ENCODE measurements at places on chromosomes 6 and 20.

DNA sequence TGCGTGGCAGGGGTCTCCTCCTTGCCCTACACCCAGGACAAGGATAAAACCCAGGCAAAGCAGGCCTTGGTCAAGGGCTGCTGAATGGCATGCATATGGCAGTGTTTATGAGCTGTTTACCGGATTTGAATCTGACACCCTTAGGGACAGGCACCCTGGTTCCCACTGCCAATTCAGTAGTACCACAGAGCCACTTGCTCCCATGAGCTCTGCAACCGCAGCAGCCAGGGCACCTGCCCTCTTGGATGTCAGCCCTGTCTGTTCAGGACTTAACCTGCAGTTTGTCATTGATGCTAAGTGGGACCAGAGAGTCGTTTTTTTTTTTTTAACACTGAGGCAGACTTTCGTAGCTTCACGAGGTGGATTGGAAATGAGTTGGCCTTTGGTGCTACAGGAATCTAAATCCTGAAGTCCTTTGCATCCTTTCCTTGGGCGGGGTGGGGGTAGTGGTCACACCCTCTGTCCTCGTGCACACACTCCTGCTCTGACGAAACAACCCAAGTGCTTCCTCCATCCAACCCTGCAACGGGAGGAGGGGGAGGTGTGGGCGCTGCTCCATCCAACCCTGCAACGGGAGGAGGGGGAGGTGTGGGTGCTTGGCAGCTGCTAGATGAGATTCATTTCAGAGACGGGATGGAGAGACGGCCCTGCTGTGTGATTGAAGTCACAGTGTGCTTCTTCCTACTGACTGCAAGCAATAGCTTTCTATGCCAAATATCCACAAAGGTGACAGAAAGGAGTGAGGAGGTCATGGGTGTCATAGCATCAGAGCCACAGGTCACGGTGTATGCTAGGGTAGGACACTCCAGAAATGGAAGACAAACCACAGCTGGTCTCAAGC is 166.5 kb downstream of the SMOC2 start:
- no peak for DNase-seq

DNA sequence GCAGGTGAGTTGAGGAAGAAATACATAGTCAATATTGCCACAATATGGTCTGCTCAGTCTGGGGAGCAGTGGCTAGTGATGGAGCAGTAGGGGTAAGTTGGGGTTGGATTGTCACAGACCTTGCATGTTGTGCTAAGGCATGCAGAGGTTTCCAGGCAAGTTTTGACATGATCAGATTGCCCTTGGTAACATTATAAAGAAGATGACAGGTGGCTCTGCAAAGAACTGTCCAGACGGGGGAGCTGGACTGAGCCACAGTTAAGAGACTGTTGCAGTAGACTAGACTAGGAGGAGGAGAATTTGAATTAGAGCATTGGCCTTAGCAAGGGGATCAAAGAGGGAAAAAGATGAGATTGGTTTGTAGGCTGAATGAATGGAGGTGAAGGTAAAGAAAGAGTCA is 23.4 kb downstream of the ATRN start:
- DNase-seq = no peak

DNA sequence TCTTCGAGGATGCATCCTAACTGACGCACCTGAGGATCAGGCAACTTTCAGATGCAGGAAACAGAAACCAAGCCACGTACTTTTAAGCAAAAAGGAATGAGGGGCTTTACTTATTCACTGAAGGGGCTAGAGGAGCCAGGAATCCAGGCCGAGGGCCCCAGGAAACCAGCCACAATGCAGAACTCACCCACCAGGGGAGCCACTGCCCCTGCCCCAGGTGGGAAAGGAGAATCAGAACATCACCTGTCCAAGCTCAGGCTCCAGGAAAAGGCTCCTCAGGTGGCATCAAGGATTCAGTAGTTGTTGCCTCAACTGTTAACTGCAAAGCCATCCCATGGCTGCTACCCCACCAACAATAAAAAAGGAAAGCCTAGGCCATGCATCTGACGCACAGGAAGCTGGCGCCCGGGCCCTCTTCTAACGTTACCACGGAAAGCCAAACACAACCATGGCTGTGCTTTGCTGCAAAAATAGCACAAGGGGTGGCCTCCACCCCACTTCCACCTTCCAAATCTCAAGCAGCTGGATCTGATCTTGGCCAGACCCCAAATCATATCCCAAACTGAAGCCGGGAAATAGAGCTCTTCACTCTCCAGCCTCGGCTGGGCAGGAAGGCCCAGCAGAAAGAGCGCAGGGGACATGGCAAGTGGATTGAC is 121.0 kb downstream of the PREX1 start:
- no peak for DNase-seq

GRCh38 chr6:47239546-47239945 is 70.2 kb downstream of the TNFRSF21 start:
- no peak for DNase-seq

DNA sequence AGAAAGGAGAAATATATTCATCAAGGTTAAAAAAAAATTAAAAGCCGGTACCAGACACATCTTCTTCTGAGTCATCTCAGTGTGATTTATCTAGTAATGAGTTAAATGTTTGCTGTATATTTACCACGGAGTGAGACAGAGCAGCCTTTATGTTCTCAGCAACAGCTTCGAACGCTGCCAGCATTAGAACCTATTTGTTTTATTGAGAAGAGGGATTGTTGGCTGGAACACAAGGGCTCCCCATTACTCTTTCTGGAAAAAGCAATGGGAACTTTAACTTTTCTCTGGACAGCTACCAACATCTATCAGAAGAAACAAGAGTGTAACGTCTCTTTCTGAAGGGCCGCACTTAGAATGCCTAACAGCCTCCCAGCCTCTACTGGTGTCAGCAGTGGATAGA is 105.3 kb upstream of the TAB2 start:
- DNase-seq = no peak

DNA sequence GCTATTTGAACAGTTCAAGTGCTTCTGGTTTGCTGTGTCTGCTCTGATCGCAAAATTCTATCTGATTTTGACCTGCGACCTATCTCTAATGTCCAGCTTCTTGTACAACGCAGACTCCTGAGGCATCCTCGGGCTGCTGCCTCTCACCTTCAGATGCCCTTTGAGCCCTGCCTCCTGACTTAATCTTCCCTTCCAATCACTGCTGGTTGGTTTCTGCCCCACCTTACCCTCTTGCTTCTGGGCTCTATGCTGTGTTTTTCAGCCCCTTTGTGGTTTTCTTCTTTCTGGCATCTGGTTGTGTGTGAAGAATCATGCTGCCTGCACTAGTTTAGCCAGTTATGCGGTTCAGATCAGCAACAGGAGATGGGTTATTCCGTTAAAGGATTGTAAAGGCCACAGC is 131.2 kb upstream of the THEMIS start:
- no peak for DNase-seq

- DNase-seq = no peak
Measured at GRCh38 chr6:170162775-170163404, 128.0 kb downstream of the DLL1 start.

- DNase-seq = no peak
Measured at GRCh38 chr6:134171517-134171916, 119.1 kb upstream of the SLC2A12 start.

- DNase-seq = no peak
Measured at GRCh38 chr6:152330961-152331360, 306.2 kb downstream of the SYNE1 start.

- DNase-seq = no peak
Measured at GRCh38 chr6:53432318-53433161, 83.8 kb upstream of the ELOVL5 start.

GRCh38 chr6:48071833-48072232 is 39.2 kb downstream of the PTCHD4 start:
- DNase-seq = no peak

- no peak for DNase-seq
Measured at GRCh38 chr6:49423817-49424216, 39.2 kb downstream of the MMUT start.

- no peak for DNase-seq
Measured at GRCh38 chr20:38226553-38226952, 34.0 kb downstream of the KIAA1755 start.

DNA sequence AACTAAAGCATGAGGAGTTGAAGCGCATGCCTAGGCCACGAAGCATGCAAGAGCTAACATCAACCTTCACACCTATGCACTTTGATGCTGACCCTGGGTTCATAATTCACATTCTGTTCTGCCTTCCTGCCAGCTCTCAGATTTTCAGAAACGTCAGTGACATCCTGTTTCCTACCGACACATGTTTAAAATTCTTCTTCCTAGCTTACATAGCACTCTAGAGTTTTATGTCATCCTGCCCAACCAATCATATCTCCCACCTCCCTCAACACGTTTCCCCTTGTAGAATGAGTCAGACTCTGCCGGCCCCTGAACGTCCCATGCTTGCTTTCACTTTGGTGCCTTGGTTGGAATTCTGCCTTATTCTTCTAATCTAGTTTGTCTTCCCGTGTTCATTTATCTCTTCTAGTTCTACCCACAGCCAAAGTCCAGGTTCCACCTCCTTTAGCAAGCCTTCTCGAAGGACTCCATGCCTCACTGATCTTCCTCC is 97.2 kb upstream of the MAP7 start:
- DNase-seq = peak; percentile 65

DNA sequence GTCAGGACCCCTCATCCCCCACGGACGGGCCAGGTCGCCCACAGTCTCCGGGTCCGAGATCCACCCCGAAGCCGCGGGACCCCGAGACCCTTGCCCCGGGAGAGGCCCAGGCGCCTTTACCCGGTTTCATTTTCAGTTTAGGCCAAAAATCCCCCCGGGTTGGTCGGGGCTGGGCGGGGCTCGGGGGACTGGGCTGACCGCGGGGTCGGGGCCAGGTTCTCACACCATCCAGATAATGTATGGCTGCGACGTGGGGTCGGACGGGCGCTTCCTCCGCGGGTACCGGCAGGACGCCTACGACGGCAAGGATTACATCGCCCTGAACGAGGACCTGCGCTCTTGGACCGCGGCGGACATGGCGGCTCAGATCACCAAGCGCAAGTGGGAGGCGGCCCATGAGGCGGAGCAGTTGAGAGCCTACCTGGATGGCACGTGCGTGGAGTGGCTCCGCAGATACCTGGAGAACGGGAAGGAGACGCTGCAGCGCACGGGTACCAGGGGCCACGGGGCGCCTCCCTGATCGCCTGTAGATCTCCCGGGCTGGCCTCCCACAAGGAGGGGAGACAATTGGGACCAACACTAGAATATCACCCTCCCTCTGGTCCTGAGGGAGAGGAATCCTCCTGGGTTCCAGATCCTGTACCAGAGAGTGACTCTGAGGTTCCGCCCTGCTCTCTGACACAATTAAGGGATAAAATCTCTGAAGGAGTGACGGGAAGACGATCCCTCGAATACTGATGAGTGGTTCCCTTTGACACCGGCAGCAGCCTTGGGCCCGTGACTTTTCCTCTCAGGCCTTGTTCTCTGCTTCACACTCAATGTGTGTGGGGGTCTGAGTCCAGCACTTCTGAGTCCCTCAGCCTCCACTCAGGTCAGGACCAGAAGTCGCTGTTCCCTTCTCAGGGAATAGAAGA is 978 bp downstream of the HLA-A start:
- peak; percentile 28 for DNase-seq

- no peak for DNase-seq
Measured at GRCh38 chr6:92377137-92377536, 1042.2 kb downstream of the EPHA7 start.

DNA sequence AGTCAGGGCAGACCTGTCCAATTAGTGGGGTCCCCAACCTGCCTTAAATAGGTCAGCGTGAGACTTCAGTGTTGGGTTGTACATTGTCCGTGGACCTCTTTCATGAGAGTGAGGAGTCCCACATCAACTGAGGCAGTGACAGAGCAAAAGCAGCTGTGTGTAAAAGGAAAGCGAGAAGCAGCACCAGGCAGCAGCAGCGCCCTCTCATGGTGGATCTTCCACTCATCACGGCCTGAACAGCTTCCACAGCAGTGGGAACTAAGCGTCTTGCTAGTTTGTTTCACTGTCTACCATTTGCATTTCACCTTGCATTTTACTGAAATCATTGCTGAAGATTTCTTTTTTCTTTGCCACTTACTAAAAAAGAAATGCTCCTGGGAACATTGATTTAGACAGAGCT is 333.8 kb downstream of the PKHD1 start:
- DNase-seq = peak; percentile 19

GRCh38 chr6:95501032-95501904 is 76.1 kb upstream of the MANEA start:
- DNase-seq = no peak

- DNase-seq = no peak
Measured at GRCh38 chr20:4973330-4974097, 27.8 kb downstream of the SLC23A2 start.

GRCh38 chr6:140317950-140318349 is 943.5 kb upstream of the CITED2 start:
- DNase-seq = no peak

DNA sequence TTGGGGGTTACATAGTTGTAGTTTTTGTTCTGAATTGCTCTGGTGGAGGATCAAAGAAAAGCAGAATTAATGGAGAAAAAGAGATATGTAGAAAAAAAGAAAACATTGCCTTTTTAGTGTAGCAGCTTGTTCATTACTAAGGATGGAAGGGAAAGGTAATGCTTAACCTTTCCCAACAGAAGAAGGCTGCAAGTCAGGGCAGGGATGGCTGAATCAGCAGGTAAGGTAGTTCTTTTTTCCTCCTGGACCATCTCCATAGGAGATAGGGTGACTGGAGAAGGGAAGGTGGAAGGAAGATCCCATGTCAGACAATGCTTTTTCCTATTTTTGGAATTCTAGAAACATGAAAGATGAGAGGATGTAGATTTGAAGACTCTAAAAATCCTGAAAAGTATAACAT is 79.4 kb upstream of the SUPT3H start:
- DNase-seq = no peak

GRCh38 chr20:38406476-38406875 is 28.7 kb downstream of the SNHG17 start:
- no peak for DNase-seq

GRCh38 chr20:50358971-50359370 is 151.2 kb upstream of the PTPN1 start:
- no peak for DNase-seq

- peak; percentile 25 for DNase-seq
Measured at GRCh38 chr6:127907960-127908640, 7.2 kb upstream of the THEMIS start.

- no peak for DNase-seq
Measured at GRCh38 chr6:11284996-11285395, 52.5 kb upstream of the NEDD9 start.
